Anterior cingulate cortex (tissue), 58 donors: ENCODE measurements at places on chromosomes 4 and X.

- no peak for DNase-seq
Observed at GRCh38 chr4:184762100-184762499, 28.2 kb upstream of the CENPU start.

- no peak for DNase-seq
Observed at GRCh38 chrX:50098749-50099148, 102.1 kb downstream of the AKAP4 start.

DNA sequence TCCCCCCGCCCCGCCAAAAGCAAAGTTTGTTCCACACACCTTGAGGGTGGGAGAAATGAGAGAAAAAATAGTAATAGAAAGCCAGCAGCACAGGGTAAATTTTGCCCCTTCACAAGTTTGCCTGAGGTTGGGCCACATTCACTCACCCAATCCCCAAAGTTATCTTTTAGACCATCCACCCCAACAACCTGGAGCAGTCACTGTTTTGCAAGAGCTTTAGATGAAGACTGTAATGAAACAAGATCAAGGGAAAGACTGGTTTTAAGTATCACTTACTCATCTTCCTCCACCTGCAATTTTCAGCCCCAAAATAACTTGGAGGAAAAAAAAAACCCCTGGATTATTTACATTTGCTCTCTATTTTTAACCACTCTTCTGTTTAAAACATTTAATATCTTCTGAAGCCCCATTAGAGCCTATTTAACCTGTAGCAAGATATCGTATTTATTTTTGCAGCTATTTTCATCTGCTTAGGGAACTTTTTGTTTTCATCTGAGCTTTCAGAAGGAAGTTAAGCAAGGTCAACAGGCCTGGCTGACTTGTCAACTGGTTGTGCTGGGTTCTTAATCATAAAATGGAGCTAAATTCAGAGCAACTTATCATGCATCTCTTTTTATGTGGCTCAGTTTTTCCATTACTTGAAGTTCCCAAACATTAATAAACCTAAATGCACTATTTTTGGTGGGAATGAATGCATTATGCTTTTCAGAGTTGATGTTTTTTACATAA lies 24.6 kb upstream of the TBL1X start:
- no peak for DNase-seq

DNA sequence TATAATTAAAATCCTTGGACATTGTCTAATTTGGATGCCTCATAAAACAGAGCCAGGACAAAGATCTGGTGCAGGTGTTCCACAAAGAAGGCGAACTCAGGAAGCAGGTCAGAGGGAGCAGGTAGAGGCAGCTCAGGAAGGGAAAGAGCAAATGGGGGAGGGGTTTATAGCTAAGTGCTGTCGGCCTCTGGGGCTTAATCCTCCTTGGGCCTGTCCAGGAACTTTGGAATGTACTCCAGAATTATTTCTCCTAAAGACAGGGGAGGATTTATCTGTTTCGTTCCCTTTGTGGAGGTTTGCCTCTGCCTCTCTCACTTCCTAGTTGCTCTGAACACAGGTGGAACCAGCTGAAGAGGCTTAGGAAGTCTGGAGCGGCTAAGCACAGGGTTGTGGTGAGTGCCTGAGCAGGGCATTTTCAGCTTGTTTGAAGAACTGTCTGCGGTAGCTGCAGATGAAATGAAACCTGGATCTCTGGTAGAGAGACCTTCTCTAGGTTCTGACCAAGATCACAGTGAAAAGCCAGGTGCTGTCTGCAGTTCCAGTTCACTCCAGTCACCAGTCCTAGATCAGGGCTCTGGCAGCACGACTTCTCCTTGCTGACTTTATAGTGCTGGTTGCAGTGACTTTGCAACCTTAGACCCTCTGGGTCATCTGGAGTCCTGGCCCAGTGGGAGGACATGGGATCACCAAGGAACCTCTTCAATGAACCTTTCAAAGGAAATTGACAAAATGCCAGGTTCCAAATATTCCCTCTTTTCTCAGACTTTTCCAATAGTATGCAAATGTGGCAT lies 519.2 kb downstream of the PCDH10 start:
- DNase-seq, result no peak

GRCh38 chr4:80841587-80842281 lies 188.8 kb upstream of the BMP3 start:
- DNase-seq, result no peak

- DNase-seq, result no peak
Observed at GRCh38 chrX:15465347-15465746, 27.8 kb downstream of the PIR start.

- DNase-seq, result no peak
Observed at GRCh38 chrX:11381464-11381863, 88.3 kb downstream of the AMELX start.

DNA sequence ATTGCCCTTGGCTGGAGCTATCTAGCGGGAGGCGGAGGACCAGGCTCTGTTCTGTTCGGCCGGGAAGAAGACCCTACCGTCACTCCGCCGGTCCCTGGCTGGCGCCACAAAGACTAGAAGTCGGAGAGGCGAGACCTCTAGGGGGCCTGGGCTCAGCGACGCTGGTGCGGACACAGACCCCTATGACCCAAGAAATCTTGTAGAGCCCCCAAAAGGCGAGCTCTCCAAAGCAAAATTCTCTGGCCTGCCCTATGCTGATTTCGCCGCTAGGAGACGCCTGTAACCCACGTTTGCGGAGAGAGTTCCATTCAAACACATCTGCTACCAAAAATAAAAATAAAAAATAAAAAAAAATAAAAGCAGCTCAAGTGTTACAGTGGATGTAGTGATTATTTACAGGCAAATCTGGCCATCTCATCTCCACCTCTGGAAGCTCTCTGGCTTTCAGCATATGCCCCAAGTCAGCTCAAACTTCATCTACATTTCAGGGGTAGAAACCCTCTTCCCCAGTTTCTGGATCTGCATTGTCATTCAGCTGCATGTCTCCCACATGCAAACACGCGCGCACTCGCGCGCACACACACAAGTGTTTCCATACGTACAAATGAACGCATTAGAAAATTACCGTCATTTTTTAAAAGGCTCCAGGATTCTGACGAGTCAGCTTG lies 2.4 kb upstream of the PCDH10 start:
- DNase-seq, result no peak

DNA sequence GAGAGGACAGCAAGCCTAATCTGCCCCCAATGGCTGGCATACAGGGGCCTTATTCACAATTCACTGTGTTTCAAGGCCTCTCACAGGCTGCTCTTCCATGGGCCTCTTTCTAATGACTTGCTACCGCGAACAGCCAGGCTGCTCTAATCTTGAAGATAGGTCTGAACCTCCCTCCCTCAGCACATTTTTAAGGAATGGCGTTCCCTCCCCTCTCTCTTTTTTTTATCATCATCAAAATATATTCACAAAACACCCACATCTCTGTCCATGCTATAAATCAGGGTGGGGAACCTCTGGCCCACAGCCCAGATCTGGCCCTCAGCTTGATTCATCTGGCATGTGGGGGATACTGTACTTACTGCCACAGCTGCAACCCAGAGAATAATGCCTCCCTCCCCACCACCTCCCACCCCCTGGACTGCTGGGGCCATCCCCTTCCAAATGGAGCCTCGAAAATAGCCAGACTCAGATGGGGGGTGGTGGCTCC lies 76.2 kb upstream of the PLAC1 start:
- no peak for DNase-seq

GRCh38 chrX:134520860-134521390 lies 61.0 kb downstream of the HPRT1 start:
- no peak for DNase-seq

- no peak for DNase-seq
Observed at GRCh38 chr4:3308691-3309090, 15.9 kb downstream of the RGS12 start.

DNA sequence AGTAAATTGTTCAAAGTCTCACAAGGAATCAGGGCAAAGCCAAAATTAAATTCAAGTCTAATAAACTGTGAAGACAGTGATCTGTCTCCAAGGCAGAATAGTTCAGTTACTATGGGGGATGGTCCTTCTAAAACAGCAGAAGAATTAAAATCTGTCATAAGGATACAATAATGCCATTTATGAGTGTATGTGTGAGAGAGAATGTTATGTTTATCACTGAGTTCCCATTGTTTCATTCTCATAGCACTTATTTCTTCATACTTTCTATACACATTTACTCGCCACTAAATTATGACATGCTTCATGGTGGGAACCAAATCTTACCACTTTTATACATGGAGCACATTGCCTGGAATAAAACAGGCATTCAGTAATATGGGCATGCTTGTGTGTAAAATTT lies 102.5 kb downstream of the AMMECR1 start:
- DNase-seq, result no peak

DNA sequence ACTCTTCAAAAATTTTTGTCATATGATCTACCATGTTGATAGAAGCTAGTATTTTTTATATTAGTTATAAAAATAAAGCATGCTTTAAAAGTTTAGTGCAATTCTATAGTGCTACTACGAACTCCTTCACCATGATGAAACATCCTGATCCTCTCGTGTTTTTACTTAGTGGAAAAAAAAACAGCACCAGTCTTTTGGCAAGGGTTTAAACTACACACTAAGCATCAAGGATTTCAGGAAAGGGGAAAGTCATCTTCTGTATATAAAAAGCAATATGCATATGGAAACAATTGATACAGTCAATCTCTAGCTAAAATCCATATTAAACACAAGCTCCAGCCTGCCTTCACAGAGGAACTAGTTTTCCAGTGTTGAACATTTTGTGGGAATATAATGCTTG lies 18.7 kb downstream of the CHM start:
- DNase-seq, result no peak

DNA sequence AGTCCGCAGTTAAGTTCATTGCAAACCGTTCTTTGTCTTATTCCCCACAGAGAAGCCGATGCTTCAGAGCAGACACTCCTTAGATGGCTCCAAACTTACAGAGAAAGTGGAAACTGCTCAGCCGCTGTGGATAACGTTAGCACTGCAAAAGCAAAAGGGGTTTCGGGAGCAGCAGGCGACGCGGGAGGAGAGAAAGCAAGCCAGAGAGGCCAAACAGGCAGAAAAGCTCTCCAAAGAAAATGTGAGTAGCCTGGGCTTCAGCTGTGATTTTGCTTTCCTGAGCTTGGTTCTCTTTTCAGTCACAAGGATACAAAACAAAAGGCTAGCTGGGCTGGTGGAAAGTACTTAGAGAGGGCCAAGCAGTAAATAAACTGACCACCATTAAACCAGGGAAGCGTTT lies 64.0 kb downstream of the AASDH start:
- no peak for DNase-seq

DNA sequence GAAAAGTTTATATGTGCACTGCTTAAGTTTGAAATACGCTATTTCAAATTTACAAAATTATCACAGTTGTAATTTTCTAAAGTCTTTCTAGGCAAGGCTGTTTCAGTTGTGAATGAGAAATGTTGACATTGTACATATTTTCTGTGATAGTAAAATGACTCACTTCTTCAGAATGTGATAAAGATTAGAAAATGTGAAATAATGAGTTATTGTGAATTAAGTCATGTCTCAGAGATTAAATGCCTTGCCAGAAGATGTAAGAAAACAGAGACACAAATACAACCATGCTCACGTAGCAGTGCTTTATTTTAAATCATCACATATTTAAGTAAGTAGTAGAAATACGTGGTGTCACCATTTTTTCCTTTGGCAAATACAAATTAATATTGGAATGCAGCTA lies 768 bp downstream of the CLCN4 start:
- no peak for DNase-seq

DNA sequence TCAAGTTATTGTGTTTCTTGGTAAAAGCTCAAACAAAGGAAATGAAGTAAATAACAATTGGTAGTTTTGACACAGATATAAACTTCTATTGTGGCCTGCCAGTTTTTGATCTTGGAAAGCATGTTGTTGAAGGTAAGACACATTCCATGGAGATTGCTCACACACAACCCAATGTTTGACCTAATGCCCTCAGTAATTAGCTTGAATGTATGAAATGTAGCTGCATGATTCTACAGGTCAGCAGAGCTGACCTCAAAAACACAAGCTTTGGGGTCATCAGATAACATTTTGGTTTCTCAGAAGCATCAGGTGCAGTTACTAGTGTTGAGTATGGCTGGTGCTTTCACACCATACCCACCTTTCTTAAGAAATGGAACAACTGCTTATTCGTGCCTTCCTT lies 16.5 kb downstream of the GPR173 start:
- no peak for DNase-seq

DNA sequence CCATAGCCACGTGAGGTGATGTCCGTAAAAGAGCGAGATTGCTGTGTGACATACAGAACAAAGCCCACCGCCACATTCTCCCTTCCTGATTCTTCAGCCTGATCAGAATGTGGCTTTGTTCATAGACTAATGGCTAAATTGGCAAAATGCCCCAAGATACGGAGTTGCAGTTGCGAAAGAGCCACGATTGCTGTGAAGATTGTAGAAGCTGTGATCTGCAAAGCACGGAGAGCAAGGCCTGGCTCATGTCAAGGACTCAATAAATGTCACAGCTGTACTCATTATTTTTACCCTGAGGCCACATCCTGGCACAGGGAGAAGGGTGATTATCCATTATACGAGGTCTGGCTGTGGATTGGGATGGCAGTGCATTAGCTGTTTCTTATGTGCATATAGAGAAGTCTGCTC lies 34.2 kb downstream of the ARSD start:
- no peak for DNase-seq

GRCh38 chrX:119758731-119759247 lies 401 bp downstream of the SOWAHD start:
- no peak for DNase-seq
